ENCODE measurements at places on chromosomes 11 and 22.

GRCh38 chr22:49887702-49888101 is 30.5 kb downstream of the ALG12 start:
- DNase-seq: no peak

- DNase-seq: no peak
Observed at GRCh38 chr11:112694245-112694644, 267.0 kb upstream of the NCAM1 start.

GRCh38 chr22:41201141-41201540 is 4.0 kb upstream of the L3MBTL2 start:
- no peak for DNase-seq

DNA sequence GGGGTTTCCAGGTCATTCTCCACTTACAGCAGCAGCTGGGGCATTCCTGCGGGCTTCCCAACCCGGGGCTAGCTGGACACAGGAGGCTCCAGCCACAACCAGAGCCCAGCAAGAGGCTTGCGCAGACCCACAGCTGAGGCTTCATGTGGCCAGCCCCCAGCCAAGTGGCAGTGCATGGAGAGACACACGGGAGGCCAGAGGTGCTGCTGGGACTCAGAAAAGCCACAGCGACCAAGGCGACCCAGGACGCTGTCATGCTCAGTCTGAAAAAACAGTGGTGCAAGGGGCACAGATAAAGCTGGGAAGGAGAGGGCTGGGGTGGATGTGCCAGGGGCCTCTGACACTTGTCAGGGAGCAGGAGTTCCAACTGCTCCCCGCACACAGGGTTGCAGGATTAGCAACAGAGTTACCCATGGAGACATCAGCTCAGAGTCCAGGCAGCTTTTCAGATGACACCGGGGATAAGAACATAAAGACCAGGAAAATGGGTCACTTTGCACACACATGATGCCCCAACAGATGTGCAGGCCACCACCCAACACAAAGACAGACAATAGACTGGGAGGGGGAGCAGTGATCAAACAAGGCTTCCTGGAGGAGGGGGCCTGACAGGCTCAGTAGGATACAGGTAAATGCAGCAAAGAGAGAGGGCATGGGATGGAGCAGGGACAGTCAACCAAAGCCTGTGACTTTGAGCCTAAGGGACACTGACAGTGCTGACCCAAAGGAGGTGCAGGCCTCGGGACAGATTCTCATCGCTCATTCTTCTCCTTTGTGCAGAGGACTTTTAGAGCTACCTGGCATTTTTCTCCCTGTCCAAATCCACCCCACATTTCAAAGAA is 6.9 kb upstream of the NEAT1 start:
- DNase-seq: no peak

GRCh38 chr11:62514151-62514550 is 32.5 kb downstream of the AHNAK start:
- DNase-seq: peak; percentile 45

DNA sequence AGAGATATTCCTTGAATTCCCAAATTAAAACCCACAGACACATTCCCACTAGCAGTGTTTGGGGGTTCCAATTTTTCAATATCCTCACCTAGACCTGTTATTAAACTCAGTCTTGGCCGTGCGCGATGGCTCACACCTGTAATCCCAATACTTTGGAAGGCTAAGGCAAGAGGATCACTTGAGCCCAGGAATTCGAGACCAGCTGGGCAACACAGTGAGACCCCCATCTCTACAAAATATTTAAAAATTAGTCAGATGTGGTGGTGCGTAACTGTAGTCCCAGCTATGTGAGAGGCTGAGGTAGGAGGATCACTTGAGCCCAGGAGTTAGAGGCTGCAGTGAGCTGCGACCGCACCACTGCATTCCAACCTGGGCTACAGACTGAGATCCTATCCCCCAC is 53.3 kb downstream of the RRAS2 start:
- DNase-seq: no peak

GRCh38 chr11:100133114-100133513 is 554.0 kb upstream of the ARHGAP42 start:
- DNase-seq: no peak

DNA sequence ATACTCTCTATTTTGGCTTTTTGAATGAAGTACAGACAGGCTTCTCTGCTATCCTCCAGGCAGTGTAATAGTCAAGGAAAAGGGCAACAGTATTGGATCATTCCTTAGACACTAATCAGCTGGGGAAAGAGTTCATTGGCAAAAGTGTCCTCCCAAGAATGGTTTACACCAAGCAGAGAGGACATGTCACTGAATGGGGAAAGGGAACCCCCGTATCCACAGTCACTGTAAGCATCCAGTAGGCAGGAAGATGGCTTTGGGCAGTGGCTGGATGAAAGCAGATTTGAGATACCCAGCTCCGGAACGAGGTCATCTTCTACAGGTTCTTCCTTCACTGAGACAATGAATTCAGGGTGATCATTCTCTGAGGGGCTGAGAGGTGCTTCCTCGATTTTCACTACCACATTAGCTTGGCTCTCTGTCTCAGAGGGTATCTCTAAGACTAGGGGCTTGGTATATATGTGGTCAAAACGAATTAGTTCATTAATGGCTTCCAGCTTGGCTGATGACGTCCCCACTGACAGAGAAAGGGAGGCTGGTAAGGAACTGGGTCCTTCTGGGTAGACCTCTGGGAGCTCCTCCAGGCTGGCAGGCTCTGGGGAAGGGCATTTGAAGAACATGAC is 5.2 kb downstream of the XBP1 start:
- DNase-seq: no peak

DNA sequence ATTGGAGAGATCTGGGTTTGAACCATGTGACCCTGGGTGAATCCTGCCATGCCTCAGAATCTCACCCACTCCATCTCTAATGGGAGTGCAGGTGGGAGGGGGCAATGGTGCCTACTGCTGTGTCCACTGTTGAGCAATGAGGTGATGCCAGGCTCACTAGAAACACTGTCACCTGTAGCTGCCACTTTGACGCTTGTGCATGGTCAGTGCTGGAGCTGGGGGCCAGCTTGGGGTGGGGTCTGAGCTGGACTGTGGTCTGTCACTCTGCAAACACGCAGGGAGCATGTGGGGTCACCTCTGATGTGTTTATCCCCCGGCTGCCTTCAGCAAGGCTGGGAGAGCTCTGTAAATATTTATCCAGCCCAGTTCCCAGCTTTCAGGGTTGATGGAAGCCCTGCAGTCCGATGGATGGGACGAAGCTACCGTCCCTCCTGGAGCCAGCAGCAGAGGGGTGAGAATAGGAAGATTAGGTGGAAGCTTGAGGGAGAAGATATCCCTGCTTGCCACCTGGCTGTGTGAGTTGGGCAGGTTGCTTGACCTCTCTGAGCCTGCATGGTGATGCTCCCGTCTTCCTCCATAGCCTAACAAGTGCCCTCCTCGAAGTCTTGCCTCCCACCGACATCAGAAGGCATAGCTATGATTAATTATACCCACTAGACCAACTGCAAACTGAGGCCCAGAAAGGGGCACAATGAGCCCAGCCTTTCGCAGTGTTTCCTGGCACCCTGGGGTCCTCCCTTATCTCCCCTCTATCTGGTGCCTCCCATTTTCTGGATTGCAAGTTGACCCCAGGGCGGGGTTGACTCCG is 1.7 kb downstream of the MMP11 start:
- DNase-seq: no peak

DNA sequence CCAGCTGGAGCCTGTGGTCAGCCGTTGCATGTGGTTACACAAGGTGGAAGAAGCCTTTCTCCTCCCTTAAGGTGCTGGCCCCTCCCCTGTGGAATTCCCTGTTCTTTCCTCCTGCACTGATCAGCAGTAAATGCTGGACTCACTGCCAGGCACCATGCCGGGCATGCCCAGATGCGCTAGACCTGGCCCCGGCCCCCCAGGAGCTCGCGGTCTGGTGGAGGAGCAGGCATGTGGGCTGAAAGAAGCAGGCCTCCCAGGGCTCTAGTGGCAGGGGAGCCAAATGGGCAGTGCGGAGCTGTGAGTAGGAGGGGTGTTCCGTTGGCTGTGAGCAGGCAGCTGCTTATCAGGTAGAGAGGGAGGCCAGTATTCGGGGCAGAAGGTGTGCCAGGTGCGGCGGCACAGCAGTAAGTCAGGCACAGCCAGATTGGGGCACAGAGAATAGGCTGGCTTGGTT is 10.2 kb downstream of the DGKZ start:
- DNase-seq: no peak

- peak; percentile 83 for DNase-seq
Observed at GRCh38 chr11:47847892-47848699, at the start of gene NUP160. Gene NUP160 (minus strand): TSS chr11:47848350. CDS start chr11:47848318, 32 bp downstream.

DNA sequence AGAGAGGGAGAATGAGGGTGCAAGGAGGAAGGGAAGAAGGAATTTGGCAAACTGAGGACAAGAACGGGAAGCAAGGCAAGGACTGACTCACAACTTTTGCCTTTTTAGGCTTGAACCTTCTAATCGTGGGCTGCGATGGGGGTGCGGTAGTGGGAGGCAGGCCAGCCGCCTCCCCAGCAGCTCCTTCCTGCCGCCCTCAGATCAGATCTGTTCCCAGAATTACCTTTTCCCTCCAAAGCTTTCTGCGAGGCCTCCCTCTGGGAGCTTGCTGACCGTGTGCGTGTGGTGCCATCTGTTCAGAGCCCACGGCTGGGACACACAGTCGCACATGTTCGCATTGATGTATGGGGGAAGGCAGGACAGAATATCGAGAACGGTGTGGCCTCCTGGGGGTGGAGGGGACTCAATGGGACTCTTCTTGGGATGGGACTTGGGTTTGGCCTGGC is 86.9 kb upstream of the PARVA start:
- no peak for DNase-seq

DNA sequence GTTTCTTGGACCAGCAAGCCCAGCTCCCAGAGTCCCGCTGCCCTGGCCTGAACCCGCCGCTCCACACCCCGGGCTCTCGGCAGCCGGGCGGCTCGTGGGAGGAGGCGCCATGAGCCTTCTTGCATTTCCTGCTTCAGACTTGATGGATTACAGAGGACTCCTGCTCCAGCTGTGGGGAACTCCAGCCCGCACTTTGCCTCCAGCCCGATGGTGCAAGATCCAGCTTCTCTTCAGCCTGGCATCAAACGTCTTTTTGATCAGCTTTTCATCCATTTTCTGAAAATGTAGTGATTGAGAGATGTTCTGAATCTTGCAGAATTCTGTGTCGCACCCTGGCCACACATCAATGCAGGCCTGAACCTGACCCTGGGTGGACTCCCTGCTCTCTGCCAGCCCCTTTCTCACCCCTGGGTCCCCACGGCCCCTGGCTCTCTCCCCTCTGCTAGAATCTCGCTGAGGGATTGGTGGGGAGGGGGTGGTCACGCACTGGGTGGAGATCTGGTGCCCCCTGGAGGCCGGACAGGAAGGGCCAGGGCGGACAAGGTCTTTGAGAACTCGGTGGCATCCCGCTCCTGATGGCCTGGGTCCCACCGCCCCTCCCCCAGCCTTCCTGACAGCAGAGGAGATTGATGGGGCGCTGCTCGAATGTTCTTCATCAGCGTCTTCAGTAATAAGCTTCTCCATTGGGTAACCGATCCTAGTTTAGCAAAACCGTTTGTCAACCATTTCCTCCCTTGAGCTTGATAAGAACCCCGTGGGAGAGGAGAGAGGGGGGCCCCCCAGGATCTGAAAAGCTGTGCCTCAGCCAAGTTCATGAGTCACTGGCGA is 12.1 kb upstream of the NFAM1 start:
- peak; percentile 90 for DNase-seq

DNA sequence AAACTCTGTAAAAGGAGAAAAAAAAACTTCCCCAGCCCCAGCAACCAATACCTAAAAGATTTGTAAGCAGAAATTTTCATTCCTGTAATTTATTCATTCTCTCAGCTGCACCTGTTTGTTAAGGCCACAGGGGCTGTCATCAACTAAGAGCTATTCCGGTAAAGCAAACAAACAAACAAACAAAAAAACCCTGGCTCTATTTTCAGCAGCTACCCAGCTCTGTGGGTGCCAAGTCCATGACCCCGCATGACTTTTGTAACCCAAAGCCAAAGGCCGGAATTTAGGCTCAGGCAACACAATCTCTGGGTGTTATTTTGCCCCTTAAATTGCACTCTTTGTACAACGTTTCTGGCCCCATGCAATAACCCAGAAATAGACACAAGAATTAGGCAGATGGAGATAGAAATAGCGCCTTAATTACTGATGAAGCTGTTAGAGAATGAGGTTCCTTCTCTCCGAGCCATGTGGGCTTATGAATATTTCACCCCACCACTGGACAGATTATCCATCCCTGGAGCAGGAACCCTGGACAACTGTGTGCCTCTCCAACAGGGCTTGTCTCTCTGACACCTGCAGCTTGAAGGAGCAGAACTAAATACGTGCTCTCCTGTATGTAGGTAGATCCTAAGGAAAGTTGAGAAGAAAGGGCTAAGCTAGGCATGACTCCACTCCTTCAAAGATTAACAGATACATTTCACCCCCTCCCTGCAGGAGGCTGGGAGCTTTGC is 29.4 kb downstream of the APOL6 start:
- no peak for DNase-seq

DNA sequence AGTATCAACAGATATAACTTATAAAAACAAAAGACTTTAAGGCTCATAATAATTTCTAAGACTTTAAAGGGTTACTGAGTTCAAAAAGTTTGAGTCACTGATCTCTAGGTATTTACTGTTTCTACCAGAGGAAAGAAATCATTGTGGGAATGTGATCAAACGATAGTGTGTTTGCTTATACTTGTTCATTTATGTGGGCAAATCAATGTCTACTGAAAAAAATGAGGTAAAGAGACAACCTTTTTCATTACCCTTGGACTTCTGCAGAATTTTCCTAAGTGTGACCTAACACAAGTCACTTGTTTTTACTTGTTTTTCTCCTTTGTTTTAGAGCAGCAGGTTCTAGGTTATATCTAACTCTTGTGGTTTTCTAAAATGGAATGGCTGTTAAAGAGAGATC is 65.4 kb downstream of the PRR5L start:
- no peak for DNase-seq

- DNase-seq: no peak
Observed at GRCh38 chr11:25057861-25058260, 561.0 kb downstream of the LUZP2 start.

DNA sequence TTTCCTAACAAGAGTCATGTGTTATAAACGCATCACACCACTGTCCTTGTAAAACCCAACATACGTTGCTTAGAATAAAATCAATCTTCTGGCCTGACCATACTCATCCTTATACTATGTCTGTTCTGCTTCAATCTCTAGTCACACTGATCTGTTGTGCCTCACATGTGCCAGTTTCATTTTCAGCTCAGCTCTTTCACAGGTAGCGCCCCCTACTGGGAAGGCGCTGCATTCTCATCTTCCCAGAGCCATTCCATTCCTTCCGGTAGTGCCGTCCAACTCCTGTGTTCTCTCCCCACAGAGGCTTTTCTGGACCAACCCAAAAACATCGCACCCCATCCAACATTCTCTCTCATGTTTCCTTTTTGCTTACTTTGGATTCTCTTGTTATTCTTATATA is 22.2 kb downstream of the CASP5 start:
- DNase-seq: peak; percentile 72

- DNase-seq: no peak
Observed at GRCh38 chr11:85755285-85755684, 55.7 kb downstream of the SYTL2 start.

- no peak for DNase-seq
Observed at GRCh38 chr11:114295676-114296604, at the start of gene NNMT. Gene NNMT (plus strand): TSS chr11:114296399. CDS start chr11:114296557, 158 bp downstream.

- no peak for DNase-seq
Observed at GRCh38 chr22:28027453-28028448, 108.7 kb upstream of the PITPNB start.

Data from CD4-positive, alpha-beta T cell treated with Interleukin-17A for 1 hour (primary cell).